ENCODE measurements at places on chromosomes 2 and 18.

GRCh38 chr2:231622963-231623362 lies 30.3 kb downstream of the TEX44 start:
- DNase-seq: no peak

DNA sequence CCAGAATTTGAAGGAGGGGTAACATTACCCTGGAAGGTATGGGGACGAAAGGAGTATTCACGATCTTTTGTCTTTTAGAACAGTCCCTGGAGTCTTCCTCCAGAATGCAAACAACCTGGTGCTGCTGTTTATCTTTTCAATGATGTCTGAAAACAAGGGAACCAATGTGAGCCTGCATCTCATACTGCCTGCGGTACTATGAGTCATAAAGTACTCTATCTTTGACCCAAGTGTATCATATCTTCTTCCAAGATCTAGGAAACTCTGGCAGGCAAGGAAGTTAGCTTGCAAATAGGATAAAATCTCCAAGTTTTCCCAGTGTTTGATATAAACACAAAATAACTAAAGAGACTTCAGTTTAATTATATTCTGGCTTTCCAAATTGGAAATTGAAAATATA lies 968.5 kb downstream of the LRP1B start:
- DNase-seq: no peak

- no peak for DNase-seq
Observed at GRCh38 chr2:18047896-18048657, 169.6 kb downstream of the KCNS3 start.

DNA sequence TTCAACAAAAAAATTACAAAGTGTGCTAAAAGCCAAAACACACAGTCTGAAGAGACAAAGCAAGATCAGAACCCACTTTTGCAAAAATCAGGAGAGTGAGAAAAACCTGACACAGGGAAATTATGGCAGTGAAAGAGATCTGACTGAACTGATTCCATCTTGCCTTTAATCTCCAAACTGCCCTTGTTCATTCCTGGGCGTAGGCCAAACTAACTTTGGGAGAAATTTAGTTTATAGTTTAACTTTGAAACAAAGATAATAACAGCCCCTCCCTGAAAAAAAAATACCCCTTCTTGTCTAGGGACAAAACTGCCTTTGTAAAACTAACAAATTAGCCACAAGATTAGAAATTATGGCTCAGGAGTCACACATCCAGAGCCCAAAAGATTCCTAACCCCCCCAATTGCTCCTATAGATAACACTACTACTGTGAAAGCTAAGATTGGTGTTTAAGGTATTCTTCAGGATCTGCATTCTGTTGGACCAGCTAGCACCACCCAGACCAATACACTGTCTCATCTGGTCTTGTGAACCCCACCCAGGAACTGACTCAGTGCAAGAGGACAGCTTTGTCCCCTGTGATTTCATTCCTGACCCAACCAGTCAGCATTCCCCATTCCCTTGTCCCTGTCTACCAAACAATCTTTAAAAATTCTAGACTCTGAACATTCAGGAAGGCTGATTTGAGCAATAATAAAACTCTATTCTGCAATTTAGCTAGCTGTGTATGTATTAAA lies 226.1 kb upstream of the SH3BP4 start:
- no peak for DNase-seq

GRCh38 chr2:27735263-27735904 lies 36.1 kb upstream of the MRPL33 start:
- DNase-seq: peak; percentile 57

DNA sequence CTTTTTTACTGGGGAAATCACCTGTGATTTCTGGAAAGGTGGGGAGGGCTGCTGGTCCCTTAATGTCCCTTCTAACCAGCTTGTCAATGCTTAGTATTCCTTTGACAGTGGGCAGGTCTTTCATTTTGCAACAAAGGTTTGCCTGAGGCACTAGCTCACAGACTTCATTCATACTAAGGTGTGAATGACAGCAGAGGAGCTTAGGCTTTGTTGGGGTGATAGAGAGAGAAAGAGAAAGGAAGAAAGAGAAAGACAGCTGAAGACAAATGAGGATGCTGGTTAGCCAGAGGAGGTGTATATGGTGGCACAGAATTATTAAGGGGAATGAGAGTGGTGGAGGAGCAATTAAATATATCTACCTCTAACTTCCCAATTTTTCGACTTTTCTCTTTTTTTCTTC lies 28.9 kb upstream of the GTF2A1L start:
- DNase-seq: no peak

- DNase-seq: no peak
Observed at GRCh38 chr2:150471813-150472510, 15.5 kb downstream of the RND3 start.

GRCh38 chr2:229675569-229675968 lies 38.8 kb downstream of the DNER start:
- DNase-seq: no peak

DNA sequence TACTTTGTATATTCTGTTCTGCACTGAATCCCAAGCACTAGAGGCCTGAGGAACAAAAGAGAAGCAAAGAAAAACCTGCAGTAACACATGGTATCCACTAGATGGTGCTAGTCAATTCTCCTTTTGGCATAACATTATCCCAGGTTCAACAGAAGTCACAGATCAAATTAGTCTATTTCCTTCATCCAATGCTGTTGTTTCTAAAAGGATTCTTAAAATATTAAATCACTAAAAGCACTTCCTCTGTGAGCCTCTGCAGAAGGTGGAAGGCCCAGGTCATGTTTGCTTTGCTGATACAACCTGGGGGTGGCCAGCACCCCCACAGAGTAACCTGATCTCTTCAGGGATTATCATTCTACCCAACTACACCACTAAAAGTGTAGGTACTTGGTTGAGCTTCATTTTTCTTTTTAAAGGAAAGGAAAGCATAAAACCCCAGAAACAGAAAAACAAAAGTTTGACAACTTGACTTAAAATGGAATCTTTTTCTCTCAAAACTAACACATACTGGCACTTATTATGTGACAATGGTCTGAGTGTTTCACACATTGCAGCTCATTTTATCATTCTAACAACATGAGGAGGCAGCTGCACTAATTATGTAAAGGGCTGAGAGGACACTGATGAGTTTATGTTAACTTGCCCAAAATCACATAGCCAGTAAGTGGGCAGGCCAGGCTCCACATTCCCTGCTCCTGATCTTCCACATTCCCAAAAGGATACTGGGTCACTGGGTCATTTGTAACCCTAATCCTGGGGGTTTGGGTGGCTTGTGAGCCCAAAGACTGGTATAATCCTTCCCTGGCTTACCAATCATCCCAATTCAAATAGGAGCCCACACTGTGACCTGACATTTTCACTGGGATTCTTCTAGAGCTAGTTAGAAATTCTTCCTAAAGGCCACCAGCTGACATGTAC lies 66.8 kb upstream of the DNER start:
- peak; percentile 27 for DNase-seq

- no peak for DNase-seq
Observed at GRCh38 chr2:42147641-42148274, 21.4 kb upstream of the EML4 start.

GRCh38 chr18:11502368-11502767 lies 107.0 kb upstream of the SLC35G4 start:
- no peak for DNase-seq

DNA sequence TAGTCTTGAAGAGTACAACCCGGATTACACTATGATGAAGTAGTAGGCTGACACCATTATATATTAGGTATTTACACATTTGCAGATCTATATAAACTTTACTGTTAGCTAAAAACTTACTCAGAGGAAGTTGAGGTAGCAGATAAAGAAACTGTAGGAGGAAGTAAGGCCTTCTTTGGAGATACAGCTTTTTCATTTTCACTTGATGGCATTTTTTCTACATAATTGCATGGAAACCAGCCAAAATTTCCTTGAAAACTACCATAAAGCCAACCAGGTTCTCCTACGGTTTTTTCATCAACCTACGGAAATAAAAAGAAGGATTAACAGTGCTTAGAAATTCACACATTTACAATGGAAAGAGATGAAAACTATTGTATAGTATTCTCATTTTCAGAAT lies 86.6 kb downstream of the FAM228A start:
- DNase-seq: no peak

DNA sequence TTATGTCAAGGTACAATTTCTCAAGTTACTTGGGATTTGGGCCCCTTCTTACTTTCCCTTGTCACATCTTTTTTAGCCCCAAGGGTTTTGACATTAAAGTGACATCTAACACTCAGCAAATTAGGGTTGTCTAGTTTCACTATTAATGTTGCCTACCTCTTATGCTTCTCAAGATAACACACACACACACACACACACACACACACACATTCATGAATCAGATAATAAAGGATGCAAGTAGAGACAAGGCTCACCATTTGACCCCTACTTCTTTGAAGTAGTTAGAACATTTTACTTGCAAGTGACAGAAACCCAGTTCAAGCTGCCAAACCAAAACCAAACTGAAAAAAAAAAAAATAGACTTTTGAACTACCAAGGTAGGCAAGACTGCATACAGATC lies 138.8 kb downstream of the TRIB2 start:
- no peak for DNase-seq

DNA sequence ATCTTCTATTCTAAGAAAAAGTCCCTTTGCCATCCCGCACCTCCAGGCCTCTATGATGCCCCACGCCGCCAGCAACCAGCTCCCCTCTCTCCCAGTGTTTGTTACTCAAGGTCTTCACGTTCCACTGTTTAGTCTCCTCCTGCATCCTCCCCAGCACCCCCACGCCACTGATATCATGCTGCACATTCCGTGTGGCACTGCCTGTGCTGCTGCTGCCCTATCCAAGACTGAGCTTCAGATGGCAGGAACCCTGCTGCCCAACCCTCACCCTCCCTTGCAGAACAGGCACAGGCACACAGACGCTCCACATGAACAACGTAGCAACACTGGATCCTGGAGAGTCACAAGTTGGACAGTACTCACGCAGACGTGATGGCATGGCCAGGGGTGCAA lies 35.3 kb downstream of the MYO5B start:
- DNase-seq: no peak

- peak; percentile 5 for DNase-seq
Observed at GRCh38 chr2:83650898-83651297, 808.2 kb downstream of the SUCLG1 start.

DNA sequence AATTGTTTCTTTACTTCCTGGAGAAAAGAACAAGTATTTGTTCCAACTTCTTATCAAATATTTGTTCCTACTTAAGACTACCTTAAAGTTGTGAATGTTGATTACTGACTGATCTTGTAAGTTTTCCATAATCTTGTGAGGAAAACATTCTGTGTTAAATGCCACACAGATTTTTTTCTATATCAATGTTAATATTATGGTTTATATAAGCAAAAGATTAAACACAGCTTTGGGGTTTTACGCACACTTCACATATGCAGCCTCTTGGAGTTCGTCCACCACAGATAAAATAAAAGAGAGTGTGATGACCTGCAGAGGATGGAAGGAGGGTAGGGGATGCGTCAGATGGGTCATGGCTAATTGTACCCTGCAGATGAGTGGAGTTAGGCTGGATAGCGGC lies 780.0 kb upstream of the SALL3 start:
- no peak for DNase-seq

- no peak for DNase-seq
Observed at GRCh38 chr2:1910021-1910420, 165.7 kb upstream of the PXDN start.

DNA sequence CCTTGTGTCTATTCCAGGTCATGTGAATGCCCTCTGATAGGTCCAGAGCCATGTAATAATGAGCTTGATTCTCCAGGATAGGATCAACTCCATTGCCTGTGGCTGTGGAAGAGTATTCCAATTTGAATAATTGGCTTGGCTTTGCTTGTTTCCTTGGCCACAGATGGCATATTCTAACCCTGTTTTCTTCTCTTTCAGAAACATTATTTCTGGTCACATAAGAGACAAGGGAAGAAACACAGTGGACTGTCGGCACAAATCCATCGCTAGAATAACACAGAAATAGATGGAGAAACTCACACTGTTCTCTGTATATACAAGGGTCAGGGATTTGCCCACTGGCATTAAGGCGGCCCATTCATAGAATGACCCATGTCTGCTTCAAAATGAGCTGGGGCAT lies 278.4 kb upstream of the CCDC68 start:
- no peak for DNase-seq

DNA sequence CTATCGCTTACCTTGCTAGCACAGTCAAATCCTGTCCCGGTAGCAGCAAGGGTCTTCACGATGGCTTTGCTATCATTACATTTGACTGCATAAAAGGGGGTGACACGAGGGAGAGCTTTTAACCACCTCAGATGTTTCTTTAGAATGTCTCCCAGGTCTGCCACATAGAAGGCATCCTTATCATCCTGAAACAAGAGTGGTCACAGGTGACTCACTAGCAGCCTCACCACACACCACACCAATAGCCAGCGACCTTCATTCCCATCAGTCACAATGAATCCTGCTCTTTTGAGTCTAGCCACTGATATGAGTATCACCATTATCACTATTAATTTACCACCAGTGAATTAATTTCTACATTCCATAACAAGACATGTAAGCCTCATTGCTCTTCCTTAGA lies 3.7 kb downstream of the ODC1 start:
- DNase-seq: no peak

DNA sequence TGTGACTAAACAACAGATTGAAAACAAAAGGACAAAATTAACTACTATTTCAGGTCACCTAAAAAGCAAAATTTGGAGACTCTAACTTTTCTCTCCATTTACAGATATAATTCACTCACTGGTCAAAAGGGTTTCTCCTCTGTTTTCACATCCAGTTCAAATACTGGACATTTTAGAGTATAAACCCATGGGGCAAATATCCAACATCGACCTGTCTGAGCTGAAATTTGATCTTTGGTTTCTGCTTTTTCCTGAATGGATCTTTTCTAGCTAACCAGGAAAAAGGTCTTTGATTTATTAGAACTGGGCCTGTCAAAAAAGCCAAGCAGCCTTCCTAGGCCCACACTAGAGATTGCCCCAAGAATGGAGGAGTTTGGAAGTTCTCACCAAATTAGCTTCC lies 69.3 kb upstream of the SATB2 start:
- no peak for DNase-seq

GRCh38 chr2:82023710-82024109 lies 1719.2 kb upstream of the LRRTM1 start:
- no peak for DNase-seq

- DNase-seq: no peak
Observed at GRCh38 chr2:233288663-233289062, 19.0 kb upstream of the SAG start.

GRCh38 chr2:239596253-239596652 lies 195.4 kb upstream of the HDAC4 start:
- no peak for DNase-seq

GRCh38 chr18:9831036-9831722 lies 54.6 kb upstream of the TXNDC2 start:
- DNase-seq: no peak

DNA sequence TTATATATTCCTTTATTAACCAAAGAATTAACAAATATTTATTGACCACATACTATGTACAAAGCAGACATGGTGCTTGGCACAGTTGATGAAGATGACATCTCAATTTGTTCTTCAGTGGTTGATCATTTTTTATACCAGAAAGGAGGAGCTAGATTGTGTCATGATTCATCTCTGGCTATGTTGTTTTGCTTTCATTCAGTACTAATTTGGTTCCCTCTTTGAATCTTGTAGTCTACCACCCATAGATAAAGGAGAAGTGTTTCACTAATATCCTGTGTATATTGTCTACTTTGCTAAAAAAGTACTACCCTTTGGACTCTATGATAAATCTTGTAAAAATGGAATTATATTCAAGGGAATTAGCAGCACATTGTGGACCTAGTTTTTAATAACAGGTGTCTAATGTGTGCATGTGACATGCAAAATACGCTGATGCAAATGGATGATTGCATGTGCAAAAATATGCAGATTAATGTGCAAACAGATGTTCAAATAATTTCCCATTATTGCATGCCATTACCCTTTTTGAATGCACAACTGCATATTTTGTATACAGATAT lies 313.2 kb upstream of the ZEB2 start:
- no peak for DNase-seq

Data from muscle of arm (tissue), 14 donors.